ENCODE measurements at places on chromosomes 5 and 9.
A peak's percentile ranks its signal among the peaks of the same experiment; 100 is the strongest.

DNA sequence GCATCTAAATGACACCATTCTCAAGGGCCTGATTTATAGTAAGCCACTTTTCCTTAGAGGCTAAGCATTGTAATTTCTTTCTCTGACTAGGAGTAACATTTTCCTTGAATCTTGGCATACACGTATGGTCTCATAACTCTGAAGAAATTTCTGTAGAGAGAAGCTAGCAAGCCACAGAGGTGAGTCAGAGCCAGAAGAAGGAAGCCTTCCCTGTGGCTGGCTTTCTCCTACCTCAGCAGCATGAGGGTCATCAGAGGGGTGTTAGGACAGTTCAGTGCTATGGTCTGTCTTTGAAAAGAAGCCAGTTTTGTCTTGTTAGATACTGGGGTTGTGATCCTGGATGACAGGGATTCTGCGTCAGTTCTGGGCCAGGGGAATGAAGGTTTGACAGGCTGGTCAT, 3.2 kb downstream of the SNX30 start:
- no peak for DNase-seq

GRCh38 chr5:177382423-177383029, 1.7 kb upstream of the SLC34A1 start:
- peak; percentile 95 for DNase-seq

- no peak for DNase-seq
These were observed 4.0 kb upstream of the LRRC70 start for GRCh38 chr5:62574599-62574998.

DNA sequence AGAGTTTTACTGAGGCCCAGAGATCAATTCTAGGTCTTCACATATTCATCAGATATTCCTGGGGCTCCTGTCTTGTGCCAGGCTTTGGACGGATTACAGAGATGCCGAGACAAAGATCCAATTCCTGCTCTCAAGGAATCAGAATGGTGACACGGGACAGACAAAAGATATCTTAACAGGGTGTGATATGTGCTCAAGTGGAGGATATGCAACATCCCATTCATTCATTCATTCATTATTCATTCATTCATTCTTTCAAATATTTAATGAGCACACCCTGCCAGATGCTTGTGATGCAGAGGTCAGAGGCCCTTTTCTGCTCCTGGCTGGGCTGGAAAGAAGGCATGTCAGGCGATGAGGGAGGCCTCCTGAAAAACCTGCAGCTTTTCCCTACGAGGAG, 21.8 kb downstream of the LHX2 start:
- DNase-seq = no peak

GRCh38 chr5:110478895-110479294, 247.6 kb downstream of the TMEM232 start:
- DNase-seq = no peak

DNA sequence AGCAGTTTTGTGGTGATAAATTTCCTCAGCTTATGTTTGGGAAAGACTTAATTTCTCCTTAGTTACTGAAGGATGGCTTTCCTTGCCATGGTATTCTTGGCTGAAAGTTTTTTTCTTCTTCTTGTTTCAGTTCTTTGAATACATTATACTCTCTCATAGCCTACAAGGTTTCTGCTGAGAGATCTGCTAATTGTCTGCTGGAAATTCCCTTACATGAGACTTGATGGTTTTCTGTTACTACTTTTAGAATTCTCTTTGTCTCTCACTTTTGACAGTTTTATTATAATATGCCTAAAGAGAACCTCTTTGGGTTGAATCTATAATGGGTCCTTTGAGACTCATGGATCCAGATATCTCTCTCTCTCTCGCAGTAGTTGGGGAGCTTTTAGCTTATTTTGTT, 693.6 kb downstream of the PRELID2 start:
- no peak for DNase-seq

GRCh38 chr9:86938780-86939179, 8.5 kb downstream of the GAS1 start:
- no peak for DNase-seq

DNA sequence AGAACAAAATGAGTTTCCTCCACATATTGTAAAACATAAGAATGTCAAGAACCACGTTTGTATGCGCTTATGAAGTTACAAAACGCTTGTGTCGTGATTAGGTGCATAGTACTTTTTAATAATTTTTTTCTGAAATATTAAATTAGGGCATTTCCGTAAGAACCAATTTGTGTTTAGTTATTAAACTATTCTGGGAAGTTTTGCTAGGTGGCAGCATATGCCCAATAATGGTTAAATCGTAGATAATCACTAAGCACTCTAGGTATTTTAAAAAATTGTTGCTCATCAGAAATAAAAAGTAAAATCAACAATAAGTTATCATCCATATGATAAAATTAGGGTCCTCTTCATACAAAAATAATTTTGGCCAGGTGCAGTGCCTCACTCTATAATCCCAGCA, 5.4 kb downstream of the SRFBP1 start:
- DNase-seq = peak; percentile 8

DNA sequence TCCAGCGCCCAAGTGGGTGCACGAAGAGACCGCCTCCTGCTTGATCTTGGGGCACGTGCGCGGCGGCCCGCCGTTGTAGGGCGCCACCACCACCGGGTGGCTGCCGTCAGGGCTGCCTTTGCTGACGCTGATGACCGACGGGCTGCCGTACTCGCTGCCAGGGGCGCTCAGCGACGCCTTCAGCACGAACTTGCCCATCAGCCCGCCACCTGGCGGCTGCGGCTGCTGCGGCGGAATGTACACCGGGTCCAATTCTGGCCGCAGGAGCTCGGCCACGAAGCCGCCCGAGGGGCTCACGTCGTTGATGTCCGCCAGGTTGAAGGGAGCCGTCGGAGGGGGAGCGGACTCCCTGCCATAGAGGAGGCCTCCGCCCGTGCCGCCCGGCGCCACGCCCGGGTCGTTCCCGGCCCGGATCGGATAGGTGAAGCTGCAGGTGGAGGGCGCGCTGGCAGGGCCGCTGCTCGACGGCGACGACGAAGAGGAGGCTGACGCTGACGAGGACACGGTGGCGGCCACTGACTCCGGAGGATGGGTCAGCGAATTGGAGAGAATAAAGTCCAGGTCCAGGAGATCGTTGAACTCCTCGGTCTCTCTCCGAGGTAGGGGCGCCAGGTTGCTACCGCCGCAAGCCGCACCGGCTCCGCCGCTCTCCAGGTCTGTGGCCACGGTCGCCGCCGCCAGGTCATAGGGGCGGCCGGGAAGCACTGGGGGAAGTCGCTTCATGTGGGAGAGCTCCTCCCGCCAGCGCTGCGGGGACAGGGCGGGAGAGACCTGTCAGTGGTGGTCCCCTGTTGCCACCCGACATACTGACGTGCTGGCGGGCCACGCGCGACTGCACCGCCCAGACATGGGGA, 1.8 kb downstream of the KLF4 start:
- DNase-seq = no peak

- no peak for DNase-seq
These were observed 61.0 kb upstream of the SPTLC1 start for GRCh38 chr9:92176068-92176799.

DNA sequence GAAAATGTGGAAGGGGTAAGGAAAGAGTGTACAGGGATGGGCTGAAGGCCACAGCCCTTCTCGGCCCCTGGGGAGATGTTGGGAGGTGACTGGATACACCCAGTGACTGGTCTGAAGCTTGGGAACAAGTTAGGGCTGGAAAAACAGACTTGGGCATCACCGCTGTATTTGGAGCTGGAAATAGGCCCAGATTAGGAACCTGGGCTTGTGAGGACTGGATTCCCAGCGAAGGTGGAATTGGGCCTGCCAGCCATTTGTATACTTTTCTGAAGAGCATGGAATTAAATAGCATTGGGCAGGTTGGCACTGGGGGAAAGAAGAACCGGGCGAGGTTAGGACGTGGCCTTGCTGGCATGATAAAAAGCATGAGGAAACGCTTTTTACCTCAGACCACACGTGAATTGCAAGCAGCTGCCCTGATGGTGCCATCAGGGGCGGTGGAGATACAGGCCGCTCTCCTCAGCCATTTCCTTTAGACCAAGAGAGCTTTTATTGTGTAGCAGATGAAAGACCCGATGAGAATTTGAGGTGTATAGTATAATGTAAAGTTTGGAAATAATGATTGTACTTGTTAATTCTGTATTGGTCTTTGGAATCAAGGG, 37.8 kb downstream of the OTULIN start:
- no peak for DNase-seq

- DNase-seq = no peak
These were observed 53.9 kb downstream of the AHRR start for GRCh38 chr5:375336-375920.

DNA sequence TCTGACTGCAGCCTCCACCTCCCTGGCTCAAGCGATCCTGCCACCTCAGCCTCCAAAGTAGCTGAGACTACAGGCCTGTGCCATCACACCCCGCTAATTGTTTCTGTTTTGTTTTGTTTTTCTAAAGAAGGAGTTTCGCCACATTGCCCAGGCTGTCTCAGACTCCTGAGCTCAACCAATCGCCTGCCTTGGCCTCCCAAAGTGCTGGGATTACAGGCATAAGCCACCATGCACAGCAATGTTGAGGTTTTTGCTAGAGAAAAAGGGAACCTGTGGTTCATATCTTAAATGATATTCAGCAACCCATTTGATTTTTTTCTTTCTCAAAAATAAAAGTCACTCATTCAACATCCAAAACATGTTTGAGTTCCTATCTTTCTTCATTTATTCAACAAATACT, 20.4 kb upstream of the DELE1 start:
- no peak for DNase-seq

GRCh38 chr9:130526854-130527650, 52.3 kb upstream of the FUBP3 start:
- DNase-seq = no peak

GRCh38 chr5:172456076-172456722, 1.9 kb upstream of the SH3PXD2B start:
- no peak for DNase-seq

DNA sequence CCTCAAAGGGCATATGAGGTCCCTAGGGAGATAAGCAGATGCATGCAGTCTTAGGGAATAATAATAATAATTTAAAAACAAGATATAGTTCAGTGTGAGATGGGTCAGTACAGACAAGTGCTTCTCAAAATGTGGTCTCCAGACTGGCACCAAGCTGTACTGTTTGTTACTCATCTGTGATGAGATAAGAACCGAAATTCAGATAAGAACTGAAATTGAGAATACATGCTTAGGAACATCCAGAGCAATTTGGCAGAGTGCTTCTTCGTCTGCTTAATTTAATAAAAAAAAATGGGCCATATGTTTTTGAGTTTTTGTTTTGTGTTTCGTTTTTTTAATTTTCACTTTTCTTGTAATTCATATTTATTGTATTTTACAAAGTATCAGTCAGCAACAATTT, 86.5 kb upstream of the SGCD start:
- DNase-seq = no peak

DNA sequence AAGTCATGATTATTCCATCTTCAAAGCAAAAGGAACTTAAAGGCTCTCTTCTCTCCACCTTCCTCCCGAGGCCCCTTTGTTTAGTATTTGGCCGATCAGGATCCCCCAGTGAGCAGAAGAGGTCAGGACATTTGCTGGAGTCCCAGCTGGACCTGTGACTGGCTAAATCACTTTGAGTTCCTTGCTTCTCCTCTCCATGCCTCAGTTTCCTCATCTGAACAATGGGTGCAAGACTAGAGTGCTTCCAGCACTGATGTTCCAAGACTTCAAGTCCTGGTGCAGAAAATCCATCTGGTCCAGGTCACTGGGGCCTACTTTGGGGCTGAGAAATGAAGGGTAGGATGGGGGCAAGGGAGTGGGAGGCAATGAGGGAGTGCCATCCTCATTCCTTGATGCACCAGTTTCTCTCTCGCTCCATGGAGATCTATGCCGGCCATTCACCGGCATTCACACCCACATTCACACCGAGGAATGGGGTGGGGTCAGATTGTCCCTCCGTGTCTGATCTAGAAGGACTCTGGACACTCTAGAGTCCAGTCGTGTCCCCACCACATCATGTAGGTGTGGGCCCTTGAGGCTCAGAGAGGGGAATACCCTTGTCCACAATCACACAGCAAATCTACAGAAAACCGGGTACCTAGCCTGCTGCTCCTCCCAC, 38.7 kb upstream of the IL17B start:
- DNase-seq = no peak

- DNase-seq = no peak
These were observed 38.3 kb downstream of the LRSAM1 start for GRCh38 chr9:127489471-127490115.

- no peak for DNase-seq
These were observed 525.8 kb upstream of the FTMT start for GRCh38 chr5:121325930-121326329.
